GM12865 (cell line): ENCODE measurements at places on chromosomes 5 and 9.
A peak's percentile ranks its signal among the peaks of the same experiment; 100 is the strongest.

DNA sequence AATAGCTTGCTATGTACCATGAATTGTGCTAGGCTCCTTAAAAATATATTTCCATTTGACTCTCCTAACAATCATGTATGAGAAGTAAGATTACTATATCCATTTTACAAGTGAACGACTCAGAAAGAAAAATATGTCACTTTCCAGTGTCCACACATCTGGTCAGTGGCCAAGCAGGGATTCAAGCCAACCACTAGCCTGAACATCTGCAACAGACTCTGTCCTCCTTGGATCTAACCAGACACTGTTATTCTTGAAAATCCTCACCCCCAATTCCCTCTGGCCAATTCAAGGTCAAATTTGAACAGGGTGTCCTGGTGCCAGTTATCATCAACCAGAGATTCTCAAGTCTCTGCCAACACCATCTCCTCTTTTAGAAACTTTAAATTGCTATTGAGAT is 344.1 kb upstream of the WWC1 start:
- DNase-seq = no peak

- DNase-seq = no peak
Observed at GRCh38 chr5:176810687-176811501, 535 bp downstream of the UNC5A start.

DNA sequence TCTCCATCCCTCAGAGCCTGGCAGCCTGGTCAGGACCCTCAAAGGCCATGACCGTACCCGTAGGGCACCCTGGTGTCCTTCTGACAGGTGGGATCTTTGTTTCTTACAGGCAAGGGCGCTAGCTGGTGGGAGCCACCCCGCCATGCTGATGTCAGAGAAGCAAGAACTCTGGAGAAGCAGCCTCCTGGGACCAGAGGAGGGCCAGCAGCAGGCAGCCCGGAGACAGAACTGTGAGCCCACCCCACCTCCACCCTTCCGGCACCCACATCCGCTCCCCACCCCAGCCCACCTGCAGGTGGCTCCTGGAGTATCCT is 42.2 kb upstream of the IL17B start:
- DNase-seq = no peak

DNA sequence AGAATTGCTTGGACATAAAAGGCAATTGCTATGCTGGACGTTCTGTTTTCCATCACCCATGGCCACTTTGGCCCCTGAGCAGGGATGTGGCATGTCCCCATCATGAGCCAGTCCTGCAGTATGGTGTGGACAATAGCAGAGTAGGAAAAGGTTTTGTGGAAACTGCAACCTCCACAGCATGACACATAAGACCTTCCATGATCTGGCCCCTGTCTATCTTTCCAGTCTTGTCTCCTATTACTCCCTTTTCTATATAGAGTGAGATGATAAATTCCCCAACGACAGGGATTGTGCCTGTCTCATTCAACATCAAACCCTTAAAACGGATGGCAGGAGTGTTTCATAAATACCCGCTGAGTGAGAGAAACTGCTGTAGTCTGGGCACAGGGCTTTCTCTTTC is 174.7 kb upstream of the PTCH1 start:
- no peak for DNase-seq

DNA sequence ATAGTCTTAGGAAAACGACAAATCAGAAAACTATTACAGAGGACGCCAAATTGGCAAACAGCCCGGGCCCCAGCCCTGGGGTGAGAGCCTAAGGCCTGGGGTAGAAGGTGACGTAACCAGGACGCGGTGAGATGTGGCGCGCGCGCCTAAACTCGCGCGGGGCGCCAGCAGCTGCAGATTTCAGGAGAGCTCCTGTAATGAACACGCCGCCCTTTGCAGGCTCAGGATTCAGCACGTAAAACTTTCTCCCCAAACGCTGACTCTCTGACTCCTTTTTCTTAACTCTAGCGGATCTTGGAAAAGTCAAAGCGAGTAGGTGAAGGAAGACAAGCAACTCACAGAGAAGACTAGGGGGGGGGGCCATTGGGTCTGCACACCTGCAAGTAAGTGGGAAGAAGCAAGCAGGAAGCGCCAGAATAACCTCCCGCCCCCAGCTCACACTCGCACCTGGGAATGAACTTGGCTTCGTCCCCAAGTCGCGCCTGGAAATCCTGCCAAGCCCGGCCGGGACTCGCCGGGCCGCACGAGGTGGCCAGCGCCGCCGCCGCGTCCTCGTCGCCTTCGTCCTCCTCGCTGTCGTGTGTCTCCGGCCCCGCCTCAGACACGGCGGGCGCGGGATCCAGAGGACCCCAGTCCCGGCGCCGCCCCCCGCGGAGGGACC is 822 bp downstream of the RASEF start:
- no peak for DNase-seq

GRCh38 chr5:140480310-140481014 is 67.0 kb upstream of the EIF4EBP3 start:
- no peak for DNase-seq

GRCh38 chr5:6525910-6526309 is 77.3 kb downstream of the UBE2QL1 start:
- DNase-seq = peak; percentile 50

- no peak for DNase-seq
Observed at GRCh38 chr5:75551471-75551870, 39.8 kb downstream of the POLK start.

- DNase-seq = no peak
Observed at GRCh38 chr5:44387406-44387805, 1.8 kb downstream of the FGF10 start.

DNA sequence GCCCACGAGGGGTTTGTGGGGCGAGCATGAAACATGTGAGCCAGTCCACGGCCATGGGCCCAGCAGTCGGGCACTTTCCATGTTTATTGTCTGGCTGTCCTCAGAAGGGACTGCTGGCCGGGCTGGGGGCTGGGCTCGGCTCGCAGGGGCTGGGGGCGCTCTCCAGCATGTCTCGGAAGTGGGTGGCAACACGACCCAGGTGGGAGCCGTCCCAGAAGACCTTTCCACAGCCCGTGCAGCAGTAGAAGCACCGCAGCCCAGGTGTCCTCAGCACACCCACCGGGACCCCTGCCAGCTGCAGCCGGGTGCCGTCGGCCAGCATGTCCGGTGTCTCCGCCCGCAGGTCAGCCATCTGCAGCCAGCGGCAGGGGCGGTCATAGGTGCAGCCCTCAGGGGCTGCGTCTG is 4.8 kb upstream of the NRARP start:
- no peak for DNase-seq

DNA sequence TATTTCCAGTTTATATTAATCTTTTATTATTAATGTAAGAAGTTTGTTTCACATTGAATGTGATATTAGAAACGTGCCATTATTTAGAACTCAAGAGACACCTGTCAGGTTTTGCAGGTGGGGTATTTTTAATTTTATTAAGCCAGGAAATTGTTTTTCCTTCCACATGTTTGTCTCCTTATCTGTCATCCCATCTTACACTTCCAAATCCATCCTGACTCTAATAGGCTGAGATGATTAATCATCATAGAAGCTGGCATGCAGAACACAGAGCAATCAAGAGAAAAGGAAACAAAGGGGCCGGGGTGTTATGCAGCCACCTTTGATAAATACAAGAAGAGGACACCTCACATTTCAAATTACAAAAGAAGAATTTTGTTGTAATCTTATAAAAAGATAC is 506.5 kb downstream of the ISL1 start:
- no peak for DNase-seq

- no peak for DNase-seq
Observed at GRCh38 chr9:128414461-128414860, 6.2 kb upstream of the CERCAM start.
